ENCODE measurements at places on chromosomes 16 and 17.

DNA sequence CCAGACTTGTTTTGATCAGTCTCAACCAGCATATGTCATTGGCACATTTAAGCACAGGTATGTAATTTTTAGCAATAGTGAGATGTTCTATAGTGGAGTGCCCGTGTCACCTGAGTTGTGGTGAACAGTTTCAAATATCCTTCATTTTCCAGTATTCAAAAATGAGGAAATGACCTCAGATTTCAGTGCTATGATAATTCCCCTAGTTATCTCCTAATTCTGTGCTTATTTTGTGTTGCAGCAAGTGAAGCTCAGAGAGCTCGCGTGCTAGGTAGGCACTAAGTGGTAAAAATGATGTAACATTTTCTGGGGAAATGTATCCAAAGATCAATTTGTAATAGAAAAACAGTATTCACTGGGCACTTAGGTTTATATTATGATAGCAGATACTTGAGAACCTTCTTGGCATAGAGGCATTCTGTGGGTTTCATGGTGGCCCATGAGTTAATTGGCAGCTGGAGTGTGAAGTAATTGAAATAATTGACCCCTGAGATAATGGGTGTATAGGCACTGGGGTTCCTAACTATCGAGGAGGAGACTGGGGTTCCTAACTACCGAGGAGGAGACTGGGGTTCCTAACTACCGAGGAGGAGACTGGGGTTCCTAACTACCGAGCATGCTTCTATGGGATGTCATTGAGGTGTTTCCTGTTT lies 159.1 kb downstream of the PRKCA start:
- no peak for DNase-seq

- no peak for DNase-seq
Measured at GRCh38 chr16:65120831-65121721, 787 bp downstream of the CDH11 start.

DNA sequence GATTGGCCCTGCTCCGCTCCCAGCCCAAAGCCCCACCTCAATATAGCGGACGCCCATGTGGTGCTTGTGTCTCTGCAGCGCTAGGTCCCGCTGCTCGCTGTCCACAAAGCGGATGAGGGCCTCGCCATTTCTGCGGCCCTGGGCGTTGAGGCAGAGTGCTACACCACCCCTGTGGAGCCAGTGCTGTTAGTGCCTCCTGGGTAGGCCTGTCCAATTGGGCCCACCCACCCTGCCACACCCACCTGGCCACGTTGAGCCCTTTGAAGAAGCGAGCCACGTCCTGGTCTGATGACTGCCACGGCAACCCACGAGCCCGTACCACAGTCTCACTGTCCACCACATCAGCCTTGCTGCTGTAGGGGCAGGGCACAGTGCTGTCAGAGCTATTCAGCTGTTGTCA lies 3.6 kb downstream of the ESRP2 start:
- no peak for DNase-seq

DNA sequence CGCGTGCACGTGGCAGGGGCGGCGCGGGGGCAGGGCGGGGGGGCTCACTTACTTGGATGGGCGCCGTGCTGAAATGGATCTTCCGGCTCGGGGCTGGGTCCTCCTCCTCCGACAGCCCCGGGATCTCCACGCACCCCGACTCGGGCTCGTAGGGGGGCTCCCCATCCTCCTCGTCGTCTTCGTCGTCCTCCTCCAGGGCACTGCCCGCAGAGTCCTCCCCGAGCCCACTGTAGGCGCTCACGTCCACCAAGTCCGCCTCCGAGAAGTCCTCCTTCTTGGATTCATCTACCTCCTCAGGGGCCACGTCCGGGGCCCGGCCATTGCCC lies 1.4 kb downstream of the PPP1R9B start:
- DNase-seq, result no peak

DNA sequence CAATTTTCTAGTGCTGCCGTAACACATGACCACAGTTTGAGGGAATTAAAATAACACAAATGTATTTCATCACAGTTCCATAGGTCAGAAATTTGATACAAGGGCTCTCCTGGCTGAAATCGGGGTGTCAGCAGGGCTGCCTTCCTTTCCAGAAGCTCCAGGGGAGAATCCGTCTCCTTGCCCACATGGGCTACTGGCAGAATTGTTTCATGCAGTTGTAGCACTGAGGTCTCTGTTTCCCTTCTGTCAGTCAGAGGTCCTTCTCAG lies 20.5 kb downstream of the EIF4A3 start:
- DNase-seq, result no peak

DNA sequence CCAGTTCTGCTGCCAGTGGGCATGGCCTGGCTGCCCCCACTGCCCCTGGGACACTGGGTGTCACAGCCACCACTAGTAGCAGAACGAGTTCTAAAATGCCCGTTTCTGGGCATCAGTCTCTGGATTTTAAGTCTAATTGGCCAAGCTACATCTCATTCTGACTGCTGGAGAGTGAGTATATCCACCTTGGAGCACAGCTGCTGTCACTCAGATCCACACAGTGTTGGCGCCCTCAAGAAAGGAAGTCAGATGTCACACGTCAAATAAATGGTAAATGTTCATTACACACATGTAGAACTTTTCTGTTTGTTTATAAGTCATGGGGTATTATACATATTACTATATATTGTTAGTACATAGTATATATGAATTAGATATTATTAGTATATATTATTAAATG lies 19.4 kb downstream of the GNGT2 start:
- no peak for DNase-seq

- DNase-seq, result no peak
Measured at GRCh38 chr16:20899477-20900298, 470 bp downstream of the DCUN1D3 start.

GRCh38 chr17:13636951-13637350 lies 35.2 kb upstream of the HS3ST3A1 start:
- DNase-seq, result no peak

DNA sequence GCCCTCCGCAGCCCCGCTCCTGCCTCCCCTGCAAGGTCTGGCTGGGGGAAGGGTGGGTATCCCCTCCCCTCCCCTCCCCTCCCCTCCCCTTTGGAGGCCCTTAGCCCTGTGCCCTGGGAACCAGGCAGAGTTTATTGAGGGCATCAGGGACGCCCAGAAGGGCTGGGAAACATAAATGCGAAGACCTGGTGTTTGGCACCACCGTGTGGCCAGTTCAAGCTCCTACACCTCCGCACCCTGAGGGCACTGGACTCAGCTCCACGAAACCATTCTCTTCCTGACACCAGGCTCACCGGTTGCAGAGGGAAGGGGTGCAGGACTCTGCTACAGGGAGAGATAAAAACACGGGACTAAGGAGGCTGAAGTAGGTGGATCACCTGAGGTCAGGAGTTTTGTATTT lies 1.0 kb upstream of the AIPL1 start:
- DNase-seq, result no peak

- DNase-seq, result peak; percentile 32
Measured at GRCh38 chr17:59842901-59843652, 49.7 kb downstream of the TUBD1 start.

- no peak for DNase-seq
Measured at GRCh38 chr16:53974484-53975080, 270.6 kb downstream of the FTO start.

- DNase-seq, result no peak
Measured at GRCh38 chr16:17647879-17648872, 177.4 kb upstream of the XYLT1 start.

GRCh38 chr17:19383681-19384470 lies 3.1 kb downstream of the MFAP4 start:
- no peak for DNase-seq

DNA sequence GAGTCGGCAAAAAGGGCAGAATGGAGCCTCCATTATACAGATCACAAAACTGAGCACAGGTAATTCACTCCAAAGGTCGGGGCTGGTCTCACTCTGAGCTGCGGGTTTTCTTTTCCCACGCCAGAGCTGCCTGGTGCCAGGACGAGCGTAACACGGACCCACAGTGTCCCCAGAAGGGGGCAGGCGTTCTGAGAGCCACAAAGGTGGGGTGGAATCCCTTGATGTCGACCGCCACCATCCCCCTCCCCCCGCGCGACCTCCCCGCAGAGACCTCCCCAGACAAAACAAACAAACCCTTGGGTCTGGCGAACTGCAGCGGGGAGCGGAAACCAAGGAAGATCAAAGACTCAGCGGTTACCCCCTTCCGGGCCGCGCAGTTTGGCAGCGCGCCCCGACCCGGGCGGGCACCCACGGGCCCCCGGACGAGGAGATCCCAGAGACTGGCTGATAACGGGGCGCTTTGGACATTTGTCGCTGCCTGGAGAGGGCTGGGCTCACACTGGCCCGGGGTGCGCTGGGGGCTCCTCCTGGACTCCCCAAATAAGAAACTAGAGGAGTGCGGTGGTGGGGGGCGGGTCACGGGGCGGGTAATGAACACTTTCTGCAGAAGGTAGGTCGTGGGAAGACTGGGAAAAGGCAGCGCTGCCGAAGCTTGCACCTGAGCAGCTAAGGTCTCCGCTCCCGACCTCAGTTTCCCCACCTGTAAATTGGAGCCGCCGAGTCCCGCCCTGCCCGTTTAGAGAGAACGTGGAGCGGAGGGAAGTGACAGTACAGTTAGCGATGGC lies 664 bp upstream of the NKD1 start:
- DNase-seq, result peak; percentile 84

GRCh38 chr17:3981455-3981854 lies 17.2 kb upstream of the ATP2A3 start:
- no peak for DNase-seq

- DNase-seq, result no peak
Measured at GRCh38 chr17:7656958-7657609, 6.4 kb downstream of the ATP1B2 start.

GRCh38 chr16:66538910-66539309 lies 11.0 kb downstream of the TK2 start:
- DNase-seq, result no peak

DNA sequence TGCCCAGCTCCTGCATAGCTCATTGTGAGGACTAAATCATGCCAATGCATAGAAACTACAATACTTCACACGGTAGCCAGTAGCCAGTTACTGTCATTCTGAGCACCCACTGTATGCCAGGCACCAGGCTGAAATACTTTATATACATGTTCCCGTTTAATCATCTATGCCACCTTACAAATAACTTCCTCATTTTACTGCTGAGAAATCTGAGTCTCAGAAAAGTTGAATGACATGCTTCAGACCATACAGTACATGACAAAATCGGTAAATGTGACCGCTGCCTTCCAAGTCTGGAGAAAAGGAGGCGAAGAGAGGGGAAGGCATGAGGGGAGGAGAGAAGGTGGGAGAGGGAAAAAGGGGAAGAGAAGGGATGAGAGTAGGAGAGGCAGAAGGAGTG lies 9.2 kb upstream of the TLCD3B start:
- no peak for DNase-seq

DNA sequence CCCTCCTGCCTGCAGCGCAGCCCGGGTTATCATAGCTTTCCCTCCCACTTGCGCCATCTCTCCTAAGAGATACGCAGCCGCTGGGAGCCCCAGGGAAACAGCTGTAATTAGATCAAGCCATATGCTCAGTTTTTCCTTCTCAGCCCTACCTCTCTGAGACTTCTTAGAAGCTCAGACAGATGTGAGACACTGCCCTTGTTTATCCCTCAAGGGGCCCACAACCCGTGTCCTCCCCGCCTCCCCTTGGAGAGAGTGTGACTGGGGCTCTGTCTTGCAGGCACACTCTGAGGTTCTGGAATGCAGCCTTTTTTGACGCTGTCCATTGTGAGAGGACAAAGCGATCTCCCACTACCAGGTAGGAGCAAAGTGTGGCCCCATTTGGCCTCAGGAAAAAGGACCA lies 31.2 kb downstream of the CIBAR2 start:
- DNase-seq, result no peak

Data from T-helper 22 cell (primary cell).